Cerebellar nuclear complex (tissue), 1 donor: ENCODE measurements at places on chromosomes 2 and 18.

GRCh38 chr2:226773291-226773690 lies 26.3 kb downstream of the IRS1 start:
- no peak for DNase-seq

DNA sequence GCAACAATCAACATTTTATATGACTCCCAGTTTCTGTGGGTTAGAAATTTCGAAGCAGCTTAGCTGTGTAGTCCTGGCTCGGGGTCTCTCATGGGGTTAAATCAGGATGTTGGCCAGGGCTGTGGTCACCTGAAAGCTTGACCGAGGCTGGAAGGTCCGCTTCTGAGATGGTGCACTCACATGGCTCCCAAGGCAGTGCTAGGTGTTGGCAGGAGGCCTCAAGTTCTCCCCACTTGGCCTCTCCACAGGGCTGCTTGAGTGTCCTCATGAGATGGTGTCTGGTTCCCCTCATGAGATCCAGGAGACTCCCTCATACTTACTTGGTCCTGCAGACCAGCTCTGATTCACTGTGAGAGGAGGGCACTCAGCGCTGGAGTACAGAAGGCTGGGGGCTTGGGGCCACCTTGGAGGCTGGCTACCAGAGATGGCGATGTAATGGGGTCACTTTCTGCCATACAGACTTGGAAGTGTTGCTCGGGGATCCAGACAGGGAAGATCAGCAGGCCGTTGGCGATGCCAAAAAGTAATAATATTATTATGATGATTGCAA lies 98.8 kb downstream of the INHBB start:
- no peak for DNase-seq

DNA sequence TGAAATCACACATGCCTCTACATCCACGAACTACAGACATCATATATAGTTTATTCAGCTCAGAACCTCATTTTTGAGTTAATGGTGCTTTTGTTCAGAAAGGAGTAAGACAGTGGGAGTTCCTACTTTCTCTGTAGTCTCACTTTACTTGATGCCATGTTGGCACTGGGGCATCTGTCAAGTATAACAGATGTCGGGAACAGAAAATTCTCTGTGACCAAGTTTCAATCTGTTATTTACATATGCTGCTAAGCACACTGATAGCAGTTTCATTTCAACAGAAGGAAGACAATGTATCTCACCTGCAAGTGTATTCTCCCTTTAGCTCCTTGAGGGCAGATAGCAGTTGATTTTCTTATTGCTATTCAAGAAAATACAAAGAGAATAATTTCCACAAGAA lies 774.1 kb downstream of the METTL4 start:
- DNase-seq, result no peak

DNA sequence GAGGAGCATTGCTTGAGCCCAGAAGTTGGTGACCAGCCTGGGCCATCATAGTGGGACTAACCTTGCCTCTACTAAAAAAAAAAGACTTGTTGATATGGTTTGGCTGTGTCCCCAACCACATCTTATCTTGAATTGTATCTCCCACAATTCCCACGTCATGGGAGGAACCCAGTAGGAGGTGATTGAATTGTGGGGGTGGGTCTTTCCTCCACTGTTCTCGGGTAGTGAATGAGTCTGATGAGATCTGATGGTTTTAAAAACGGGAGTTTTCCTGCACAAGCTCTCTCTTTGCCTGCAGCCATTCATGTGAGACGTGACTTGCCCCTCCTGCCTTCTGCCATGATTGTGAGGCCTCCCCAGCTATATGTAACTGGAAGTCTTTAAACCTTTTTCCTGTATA lies 47.0 kb downstream of the PROC start:
- DNase-seq, result no peak

DNA sequence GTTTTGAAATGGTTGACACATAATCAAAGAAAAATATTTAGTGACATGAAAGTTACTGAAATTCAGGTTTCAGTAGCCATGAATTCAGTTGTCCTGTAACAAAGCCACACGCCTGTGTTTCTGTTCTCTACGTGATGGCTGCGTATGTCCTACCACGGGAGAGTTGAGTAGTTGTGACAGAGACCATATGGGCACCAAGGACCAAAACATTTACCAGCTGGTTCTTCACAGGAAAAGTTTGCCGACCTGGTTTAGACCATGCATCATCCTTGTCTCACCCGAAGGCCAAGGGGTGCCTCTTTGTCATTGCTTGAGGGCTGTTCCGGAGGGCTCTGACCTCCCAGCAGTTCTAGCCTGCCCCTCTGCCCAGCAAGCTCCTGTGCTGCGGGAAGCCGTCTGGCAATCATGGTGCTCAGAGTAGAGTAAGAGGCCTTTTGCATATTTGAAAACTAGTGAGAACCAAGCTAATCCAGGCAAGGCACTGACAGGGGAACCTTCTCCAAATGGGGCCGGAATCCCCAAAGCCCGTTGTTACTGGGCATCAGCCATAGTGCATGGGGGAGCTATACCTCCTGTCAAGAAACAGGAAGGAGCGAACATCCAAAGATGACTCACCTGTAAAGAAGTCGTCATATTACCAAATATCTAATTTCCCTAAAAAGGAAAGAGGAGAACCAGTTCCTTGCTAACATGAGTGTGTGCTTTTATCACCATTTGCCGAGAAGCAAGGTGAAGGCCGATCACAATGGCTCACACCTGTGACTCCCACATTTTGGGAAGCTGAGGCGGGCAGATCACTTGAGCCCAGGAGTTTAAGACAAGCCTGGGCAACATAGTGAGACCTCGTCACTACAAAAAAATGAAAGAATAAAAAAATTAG lies 92.6 kb upstream of the RAB12 start:
- DNase-seq, result no peak

- no peak for DNase-seq
Measured at GRCh38 chr2:197010200-197011020, 83.9 kb upstream of the PGAP1 start.

DNA sequence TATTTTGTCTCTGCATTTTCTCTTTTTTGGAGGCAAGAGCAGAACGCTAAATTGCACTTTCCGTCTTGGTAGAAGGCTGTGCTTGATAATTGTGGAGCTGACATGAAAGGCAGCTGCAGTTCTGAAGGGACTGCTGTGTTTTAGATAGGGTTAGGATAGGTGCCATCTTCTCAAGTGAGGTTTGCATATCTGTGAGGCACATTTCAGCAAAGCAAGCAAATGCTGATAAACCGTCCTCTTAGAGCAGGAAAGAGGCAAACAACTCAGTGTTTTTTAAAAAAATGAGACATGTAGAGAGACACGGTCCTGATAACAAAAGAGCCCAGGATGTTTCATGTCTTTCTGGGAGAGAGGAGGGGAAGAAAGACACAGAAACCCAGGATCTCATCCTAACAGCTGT lies 217.7 kb downstream of the SOCS6 start:
- DNase-seq, result no peak

GRCh38 chr2:235868224-235868623 lies 300.0 kb downstream of the GBX2 start:
- DNase-seq, result no peak

DNA sequence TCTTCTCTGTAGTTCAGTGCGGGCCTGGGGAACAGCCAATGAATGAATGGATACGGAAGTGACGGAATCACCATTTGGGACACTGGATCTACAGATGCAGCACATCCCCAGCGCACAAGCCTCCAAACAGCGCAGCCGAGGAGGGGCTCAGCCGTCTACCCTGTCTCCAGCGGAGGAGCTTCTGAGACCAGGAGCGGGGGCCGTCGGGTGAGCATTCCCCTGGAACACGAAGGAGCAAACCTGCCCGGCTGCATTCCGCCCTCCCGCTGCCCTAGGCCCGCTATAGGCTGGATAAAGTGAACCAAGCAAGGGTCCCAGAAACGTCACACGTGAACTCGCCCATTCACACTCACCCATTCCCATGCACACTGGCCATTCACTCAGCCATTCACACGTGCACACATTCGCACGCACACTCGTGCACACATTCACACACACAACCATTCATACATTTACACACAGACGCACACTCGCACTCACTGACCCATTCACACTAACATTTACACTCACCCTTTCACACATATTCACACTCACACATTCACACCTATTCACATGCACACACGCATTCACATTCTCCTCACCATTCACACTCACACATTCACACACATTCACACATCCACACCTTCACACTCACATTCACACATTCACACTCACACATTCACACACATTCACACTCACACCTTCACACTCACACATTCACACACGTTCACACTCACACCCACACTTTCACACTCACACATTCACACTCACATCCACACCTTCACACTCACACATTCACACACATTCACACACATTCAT lies 63.4 kb downstream of the BIN1 start:
- no peak for DNase-seq

GRCh38 chr2:161915121-161915520 lies 158.9 kb downstream of the DPP4 start:
- no peak for DNase-seq

DNA sequence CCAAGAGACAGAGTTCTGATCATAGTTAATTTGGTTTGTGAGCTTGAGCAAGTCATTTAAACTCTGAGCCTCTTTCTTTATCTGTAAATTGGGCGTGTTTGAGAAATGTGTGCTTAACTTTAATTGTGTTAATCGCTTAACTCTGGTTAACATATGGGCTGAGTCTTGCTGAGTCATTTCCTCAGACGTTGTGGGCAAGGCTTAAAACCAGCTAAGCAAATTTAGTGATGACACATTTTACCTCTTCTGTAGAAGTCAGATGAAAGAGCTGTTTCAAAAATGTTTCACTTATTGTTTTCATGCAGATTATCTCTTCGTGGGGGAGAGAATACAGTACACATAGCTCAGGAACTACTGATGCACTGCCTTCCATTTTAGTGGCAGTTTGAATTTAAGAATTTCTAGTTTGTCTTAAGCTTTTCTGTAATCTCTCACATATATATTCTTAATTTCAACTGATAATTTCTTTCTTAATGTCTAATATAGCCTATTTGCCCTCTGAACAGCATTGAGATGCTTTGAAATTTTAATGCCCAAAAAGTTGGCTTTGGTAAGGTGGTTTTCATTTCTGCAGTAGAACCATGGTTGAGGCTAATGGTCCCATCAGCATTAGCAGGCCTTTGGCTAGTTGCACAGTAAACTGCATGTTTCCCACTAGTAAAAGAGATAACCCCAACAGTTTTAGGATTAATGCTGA lies 34.9 kb downstream of the RAB10 start:
- DNase-seq, result no peak

DNA sequence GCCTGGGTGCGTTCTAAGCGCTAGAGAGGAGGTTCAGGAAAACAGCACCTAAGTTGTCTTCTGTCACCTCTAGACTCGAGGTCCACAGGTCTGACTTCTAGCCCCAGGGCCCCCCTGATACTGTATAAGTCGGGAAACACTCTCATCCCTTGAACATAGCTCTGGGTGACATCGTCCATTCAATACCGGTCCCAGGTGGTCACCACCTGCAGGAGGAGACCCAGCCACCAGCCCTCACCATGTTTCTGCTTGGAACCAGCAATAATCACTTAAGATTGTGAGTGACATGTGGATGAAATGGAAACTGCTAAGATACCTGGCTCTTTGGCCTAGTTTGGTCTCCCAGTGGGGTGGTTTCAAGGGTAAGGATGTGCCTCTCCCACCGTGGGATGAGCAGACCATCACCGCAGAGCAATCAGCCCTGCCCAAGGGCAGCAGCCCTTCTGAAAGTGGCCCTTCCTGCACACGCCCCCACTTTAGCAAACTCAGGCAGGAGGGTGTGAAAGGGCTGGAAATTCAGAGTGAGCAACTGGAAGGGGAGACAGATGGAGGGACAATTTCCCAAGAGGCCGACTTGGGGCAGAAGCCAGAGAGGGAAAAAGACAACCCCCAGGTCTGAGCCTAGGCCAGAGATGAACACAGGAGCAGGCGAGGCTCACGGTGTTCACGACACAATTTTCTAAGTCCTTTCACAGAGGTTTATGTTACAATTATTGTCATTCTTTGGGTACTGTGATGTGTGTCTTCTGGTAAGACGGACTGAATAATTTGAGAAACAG lies 95.2 kb downstream of the ZNF516 start:
- no peak for DNase-seq

DNA sequence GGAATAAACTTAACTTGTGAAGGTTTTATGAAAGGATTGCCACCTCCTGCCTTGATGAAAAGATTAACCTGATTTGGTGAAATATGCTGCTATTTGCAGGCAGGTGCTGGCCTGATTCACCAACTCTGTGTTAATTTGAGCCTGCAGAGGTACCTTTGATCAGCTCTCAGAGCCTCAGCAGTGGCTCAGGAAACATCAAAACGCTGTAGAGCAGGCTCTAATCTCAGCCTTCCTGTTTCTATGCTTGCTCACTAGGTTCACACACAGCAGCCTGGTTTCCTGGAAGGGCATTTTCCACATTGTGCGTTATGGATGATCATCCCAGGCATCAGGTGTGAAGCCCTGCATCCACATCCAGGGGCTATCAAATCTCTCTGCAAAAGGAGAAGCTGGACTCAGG lies 16.9 kb downstream of the TGIF1 start:
- DNase-seq, result no peak

DNA sequence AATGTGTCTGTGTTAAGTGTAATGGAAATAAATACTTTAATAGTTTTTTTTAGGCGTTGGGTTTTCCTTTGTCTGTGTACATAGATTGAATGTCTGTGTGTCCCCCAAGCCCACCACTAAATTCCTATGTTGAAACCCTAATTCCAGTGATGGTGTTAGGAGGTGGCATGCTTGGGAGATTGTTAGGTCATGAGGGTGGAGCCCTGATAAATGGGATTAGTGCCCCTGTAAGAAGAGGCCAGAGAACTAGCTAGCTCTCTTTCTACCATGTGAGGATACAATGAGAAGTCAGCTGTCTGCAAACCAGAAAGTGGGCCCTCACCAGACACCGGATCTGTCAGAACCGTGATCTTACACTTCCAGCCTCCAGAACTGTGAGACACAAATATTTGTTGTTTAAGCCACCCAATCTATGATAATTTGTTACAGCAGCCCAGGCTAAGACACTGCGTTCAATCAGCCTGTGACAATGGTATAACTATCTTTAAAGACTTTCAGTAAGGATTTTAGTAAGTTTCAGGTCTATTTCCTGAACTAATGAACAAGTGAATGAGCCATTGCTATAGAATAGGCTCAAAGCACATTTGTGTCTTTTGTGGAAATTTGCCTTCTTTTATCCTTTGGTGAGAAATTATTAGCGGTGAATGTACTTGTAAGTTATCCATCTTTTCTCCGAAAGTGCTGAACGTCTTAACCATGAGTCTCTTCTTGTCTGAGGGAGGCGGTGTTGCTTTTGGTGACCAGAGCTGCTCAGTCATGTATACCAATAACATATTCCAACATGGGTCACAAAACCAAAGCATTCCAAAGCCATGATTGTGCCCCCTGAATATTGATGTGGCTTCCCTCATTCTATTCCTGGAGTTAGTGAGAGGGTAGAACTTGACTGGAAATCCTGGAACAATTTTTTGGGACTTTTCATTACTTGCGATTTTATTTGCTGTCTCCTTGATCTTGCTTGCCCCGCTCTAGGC lies 29.6 kb upstream of the IL1R1 start:
- no peak for DNase-seq

DNA sequence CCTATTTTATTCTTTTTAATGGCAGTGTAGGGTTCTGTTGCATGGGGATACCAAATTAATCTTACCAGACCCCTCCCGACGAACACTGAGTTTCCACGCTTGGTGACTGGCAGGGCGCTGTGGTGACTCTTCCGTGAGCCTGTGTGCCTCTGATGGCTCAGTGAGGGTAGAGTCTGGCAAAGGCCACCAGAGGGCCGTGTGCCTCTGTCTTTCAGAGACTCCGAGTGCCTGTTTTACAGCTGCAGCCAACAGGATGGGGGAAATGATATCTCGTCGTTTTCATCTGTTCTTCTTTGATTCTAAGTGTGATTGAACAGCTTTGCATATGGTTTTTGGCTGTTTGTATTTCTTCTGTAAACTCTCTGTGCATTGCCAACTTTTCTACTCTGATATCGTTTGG lies 99.8 kb downstream of the ZNF236 start:
- DNase-seq, result no peak

GRCh38 chr2:34112161-34112560 lies 513.1 kb upstream of the FAM98A start:
- no peak for DNase-seq
